AML-193 (cell line): ENCODE measurements at places on chromosomes 5 and 9.

DNA sequence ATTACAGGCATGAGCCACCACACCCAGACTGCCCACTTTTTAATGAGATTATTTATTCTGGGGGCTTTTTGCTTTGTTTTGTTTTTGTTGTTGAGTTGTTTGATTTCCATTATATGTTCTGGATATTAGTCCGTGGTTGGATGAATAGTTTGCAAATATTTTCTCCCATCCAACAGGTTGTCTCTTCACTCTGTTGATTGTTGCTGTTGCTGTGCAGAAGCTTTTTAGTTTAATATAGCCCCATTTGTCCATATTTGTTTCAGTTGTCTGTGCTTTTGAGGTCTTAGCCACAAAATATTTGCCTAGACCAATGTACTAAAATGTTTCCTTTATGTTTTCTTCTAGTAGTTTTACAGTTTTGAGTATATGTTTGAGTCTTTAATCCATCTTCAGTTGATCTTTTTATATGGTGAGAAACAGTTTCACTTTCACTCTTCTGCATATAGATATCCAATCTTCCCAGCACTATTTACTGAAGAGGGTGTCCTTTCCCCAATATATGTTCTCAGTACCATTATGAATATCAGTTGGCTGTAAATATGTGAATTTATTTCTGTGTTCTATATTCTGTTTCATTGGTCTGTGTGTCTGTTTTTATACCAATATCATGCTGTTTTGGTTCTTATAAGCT lies 30.2 kb upstream of the TBCA start:
- DNase-seq: peak; percentile 17

- no peak for DNase-seq
Observed at GRCh38 chr9:72383978-72384709, 19.1 kb upstream of the ZFAND5 start.

- no peak for DNase-seq
Observed at GRCh38 chr5:143284521-143284920, 119.0 kb downstream of the NR3C1 start.

GRCh38 chr5:108356286-108356685 lies 25.6 kb downstream of the FBXL17 start:
- no peak for DNase-seq

DNA sequence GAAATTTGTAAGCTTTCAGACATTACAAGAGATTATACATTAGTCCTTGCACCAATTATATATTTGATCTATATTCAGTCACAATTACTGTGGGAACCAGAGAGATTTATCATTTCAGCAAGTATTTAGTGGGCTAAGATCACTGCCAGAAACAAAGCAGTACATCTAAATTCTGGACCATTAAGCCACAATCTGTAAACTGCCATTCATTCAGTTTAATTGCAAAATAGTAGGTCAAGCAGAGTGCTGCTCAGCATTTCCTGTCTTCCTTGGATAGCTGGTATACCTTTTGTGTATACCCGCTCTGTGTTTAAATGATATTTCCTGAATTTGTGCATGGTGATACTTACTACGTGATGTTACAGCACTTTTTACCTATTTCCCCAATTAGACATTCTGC lies 42.6 kb downstream of the CDH10 start:
- no peak for DNase-seq

- DNase-seq: no peak
Observed at GRCh38 chr9:120948824-120949223, 22.2 kb upstream of the TRAF1 start.

DNA sequence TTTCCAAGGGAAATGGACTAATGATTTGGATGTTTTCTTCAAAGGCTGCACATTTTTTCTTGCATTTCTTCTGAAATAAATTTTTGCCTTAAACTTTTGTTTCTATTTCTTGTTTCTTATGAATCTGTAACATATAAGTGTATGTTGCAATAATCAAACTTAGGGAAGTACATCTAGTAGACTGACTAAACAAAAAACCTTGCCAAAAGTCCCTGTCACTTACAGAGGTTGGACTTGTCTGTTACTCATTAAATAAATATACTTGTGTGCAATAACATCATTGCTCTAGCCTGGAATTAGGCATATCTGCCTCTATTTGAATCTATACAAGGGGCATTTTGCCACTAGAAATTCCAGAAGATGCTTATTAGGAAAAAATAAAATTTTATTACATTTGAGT lies 56.6 kb downstream of the C6 start:
- no peak for DNase-seq

DNA sequence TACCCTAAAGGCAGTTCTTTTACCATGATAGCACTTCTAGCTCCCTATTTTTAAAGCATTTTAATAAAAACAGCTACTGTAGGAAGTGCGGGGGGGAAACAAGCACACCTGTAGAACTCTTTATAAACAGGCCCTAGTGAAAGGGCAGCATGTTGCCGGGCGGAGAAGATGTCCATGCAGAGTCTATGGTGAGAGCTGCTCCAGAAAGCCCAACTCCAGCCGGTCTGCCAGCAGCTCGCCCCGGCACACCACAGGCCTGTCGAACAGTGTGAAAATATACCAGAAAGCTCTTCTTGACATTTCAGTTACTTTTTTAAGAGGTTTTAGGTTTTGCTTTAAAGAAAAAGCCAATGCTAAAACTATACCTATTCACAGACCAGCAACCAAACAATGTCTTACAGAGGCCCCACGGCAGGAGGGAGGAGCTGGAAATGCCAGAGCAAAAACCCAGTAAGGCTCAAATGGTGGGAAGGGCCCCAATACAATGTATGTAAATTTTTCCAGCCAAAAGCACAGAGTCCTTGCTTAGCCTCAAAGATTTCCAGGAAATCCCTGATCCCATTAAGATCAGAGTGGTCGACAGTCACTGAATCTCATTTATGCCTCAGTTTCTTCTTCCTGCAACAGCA lies 121.2 kb downstream of the SAXO1 start:
- DNase-seq: no peak

DNA sequence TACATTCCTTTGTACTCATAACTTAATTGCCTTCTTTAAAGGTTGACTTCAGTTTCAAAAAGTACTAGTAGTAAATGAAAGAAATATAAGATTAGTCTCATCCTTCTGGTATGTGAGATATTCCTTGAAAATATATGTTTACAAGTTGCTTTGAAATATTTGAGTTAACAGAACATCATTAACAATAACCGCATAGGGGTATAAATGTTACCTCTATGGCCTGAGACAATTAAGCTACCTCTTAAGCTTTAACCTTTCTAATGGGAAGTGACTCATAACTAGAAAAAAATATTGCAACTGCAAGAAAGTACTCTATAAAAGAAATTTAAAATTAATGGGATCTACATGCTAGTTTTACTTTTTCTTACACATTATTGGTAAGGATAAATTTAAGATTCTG lies 399.0 kb downstream of the CDH10 start:
- DNase-seq: no peak

- DNase-seq: no peak
Observed at GRCh38 chr5:50738864-50739263, 72.4 kb downstream of the PARP8 start.

DNA sequence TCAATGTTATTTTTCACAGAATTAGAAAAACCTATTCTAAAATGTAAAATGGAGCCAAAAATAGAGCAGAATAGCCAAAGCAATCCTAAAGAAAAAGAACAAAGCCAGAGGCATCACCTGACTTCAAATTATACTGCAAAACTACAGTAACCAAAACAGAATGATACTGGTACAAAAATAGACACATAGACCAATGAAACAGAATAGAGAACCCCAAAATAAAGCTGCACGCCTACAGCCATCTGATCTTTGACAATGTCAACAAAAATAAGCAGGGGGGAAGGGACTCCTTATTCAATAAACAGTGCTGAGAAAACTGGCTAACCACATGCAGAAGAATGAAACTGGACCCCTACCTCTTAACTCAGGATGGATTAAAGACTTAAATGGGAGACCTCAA lies 65.8 kb upstream of the PDE4D start:
- DNase-seq: no peak

GRCh38 chr5:130708754-130709153 lies 456.3 kb downstream of the HINT1 start:
- no peak for DNase-seq

GRCh38 chr5:112125903-112126302 lies 293.2 kb downstream of the EPB41L4A start:
- DNase-seq: no peak

DNA sequence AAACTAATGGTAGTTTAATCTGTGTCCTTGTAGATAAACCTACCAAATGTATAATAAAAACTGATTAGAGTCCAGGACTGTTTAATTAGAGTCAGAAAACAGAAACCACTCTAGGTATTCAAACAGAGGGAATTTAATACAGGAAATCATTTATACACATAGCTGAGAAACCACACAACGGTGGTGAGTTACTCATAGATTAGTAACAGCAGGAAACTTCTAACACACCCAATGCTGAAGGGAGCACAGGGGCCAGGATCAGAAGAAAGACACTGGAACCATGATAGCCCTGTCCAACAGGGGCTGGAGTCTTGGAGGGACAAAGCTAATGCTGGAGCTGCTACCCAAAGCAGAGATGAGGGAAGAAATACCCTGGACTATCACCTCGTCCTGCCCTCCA lies 321.0 kb downstream of the ACTL7B start:
- DNase-seq: no peak

GRCh38 chr5:161096581-161096980 lies 244.6 kb upstream of the ATP10B start:
- no peak for DNase-seq

DNA sequence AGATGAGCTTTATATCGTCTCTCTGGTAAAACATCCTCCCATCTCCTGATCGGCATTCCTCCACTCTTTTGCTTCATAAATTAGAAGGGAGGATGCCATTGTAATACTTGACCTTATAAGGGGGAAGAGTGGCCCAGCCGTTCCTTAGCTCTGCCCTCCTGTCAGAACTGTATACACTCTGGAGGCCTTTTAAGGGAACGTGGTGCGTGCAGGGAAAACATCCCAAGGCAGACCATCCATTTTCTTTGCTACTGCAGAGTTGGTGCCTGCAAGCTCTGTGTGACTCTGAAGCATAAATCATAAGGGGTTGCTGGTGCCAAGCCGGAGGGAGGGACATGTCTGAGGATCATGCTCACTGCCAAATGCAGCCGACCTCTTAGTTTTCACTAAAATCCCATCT lies 90.4 kb downstream of the PGM5 start:
- no peak for DNase-seq
